Activated CD8-positive, alpha-beta memory T cell treated with anti-CD3 and anti-CD28 coated beads for 1 hour (primary cell): ENCODE measurements at places on chromosomes 11 and 22.

- DNase-seq: no peak
These were observed 699.0 kb downstream of the ETS1 start for GRCh38 chr11:127888386-127888785.

GRCh38 chr11:64759131-64759721 is 548 bp downstream of the PYGM start:
- DNase-seq: no peak

- DNase-seq: no peak
These were observed 19.4 kb downstream of the SUSD2 start for GRCh38 chr22:24200619-24201212.

DNA sequence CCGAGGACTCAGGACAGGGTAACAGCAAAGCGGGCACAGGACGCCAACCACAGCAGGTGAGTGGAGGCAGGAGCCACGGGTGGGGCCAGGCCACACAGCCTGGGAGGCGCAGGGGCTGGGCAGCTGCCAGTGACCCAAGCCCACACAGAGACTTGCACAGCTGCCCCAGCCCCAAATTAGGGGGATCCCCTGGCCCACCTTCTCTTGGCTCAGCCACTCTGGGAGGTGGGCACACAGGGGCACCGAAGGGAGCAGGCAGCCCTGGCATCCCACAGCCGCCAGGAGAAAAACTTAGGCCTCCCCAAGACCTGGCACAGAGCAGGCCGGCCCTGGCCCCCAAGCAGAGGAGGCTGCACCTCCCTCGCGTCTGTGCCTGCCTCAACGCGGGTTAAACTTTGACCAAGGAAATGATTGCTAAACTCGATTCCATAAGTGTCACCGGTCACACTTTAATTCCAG is at the start of gene SLC22A12:
Gene SLC22A12, plus strand, starts transcription at position 458 of the 459 bp plus-strand sequence. CDS start 337 bp downstream, outside the sequence.
- no peak for DNase-seq

GRCh38 chr22:48802576-48802975 is 1025.1 kb downstream of the BRD1 start:
- no peak for DNase-seq

DNA sequence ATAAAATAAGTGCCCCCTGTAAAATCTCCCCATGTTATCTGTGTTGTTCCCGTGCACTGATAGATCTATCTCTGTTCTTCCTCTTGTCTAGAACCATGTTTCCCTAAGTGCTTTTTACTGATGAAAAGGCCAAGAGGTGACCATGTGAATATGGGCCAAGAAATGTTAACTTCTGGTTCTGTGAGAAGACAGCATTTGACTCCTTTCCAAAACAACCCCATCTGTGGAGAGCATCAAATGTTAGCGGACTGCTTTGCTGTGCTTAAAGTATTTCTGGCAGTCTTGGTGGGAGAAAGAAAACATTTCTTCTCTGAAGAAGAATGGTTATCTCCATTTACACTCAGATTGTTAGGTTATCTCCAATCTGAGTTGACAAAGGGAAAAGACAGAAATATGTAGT is 58.6 kb upstream of the GUCY1A2 start:
- DNase-seq: no peak

GRCh38 chr11:1946812-1947484 is at the start of gene MRPL23:
Gene MRPL23, plus strand, starts transcription at chr11:1947332. Its CDS starts 31 bp downstream, at chr11:1947363.
- peak; percentile 14 for DNase-seq
